ENCODE measurements at places on chromosomes 7 and 10.

- no peak for DNase-seq
These were observed 64.8 kb downstream of the ZNRF2 start for GRCh38 chr7:30349170-30349569.

- DNase-seq: peak; percentile 81
These were observed 10.1 kb upstream of the LAT2 start for GRCh38 chr7:74199551-74200355.

DNA sequence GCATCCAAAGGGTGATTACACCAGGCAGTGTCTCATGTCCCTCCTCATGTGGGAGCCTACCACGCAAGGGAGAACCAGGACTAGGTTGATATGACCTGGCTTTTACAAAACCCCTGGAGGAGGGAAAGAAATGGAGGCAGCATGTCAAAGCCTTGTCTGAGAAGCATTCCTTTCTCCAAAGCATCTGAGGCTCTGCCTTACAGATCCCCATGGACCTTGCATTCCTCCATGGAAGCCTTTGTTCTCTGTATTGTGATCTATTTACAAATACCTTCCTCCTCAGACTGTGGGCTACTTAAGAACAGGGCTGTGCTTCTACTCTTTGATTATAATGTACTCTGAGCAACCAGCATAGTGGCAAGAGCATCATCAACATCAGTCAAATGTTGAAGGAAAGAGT is 197.0 kb downstream of the PLXNA4 start:
- DNase-seq: no peak

DNA sequence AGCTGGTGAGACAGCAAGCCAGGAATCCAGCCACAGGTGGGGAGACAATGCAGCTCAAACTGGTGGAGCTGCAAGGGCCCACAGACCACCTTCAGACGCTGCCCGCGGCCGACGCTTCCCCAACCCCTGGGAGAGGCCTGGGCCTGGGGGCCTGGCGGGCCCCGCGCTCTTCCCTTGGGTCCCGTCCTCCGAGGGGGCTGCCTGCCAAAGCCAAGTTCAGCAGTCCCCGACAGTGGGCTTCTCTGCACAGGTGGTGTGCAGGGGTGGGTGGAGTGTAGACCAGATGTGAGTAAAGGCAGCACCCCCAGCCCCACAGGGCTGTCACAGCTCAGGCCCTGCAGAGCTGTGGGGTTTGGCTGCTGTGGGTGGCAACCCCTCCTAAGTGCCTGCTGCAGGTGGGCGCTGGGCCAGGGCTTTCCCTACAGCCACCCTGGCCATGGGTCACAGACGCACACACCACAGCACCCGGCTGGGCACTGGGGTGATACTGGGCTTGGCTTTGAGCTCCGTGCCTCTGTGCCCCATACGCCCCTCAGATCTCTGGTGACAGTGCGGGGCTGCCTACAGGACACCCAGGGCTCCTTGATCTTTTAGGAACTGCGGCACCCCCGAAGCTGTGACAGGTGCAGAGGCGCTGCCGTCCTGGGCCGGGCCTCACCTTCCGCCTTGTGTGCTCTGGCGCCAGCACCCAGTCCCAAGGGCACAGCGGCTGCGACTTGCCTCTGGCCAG is 20.5 kb downstream of the BNIP3 start:
- no peak for DNase-seq

GRCh38 chr10:101244321-101245050 is 15.2 kb upstream of the LBX1 start:
- DNase-seq: peak; percentile 80

DNA sequence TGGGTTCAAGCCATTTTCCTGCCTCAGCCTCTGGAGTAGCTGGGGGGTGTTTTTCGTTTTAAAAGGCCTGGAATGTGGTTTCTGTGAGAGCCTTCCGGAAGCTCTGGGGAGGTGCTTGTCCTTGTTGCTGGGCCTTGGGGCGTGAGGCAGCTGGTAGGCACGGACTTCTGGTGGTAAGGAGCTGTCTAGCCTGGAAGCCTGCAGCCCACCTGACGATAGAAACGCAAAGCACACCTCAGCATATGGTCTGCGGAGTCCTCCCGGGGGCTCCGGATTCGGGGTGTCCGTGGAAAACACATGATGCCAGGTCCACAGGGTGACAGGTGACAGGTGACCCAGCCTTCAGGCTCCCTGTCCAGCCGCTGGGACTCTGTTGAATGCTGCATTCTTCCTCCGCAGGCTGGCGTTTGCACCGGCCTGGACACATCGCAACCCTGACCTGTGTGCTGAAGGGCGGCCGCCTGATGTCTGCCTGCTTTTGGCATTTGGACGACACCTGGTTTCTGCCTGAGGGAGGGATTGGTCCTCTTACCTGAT is 37.3 kb downstream of the INPP5A start:
- peak; percentile 68 for DNase-seq

DNA sequence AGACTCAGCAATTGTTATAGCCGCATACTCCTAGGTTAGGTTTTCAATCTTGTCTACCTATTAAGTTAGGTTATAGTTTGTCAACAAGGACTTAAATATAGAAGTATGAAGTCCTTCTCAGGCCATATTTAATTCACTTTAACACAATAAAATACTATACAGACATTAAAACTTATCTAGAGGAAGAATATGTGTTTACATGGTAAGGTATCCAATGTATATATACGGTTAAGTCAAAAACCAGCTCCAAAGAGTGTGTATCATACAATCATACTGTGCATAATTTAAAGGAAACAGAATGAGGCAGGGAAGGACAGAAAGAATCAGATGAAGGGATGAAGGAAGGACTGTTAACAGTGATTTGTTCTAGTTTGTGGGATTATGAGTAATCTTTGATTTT is 79.5 kb upstream of the LANCL2 start:
- no peak for DNase-seq

DNA sequence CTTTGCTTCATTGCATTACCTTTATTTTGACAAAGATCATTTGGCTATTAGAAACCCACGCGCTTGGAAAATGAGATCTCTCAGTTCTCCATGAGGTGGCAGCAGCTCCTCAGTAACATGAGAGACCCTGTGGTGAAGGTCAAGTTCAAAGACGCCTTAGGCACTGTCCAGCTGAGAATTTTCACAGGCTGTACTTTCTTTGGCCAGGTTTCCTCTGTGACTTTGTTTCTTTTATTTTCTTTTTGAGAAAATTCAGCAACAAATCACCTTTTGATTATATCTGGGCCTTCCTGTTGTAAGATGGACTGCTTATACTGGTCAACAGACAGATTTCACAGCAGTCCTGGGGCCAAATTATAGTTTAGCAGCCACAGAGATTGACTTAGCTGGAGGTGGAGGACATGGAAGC is 54.5 kb downstream of the RAB18 start:
- DNase-seq: peak; percentile 30

GRCh38 chr7:727104-727805 is at the start of gene PRKAR1B:
PRKAR1B (minus strand) TSS chr7:727281; CDS start chr7:711505, 15,776 bp downstream.
- DNase-seq: no peak

- no peak for DNase-seq
These were observed 39.9 kb downstream of the STRA8 start for GRCh38 chr7:135273581-135273980.

- DNase-seq: peak; percentile 13
These were observed 748.4 kb upstream of the PHF14 start for GRCh38 chr7:10225275-10225674.

GRCh38 chr7:155631155-155631554 is 13.3 kb upstream of the RBM33 start:
- DNase-seq: no peak

- DNase-seq: no peak
These were observed 121.8 kb downstream of the WDR37 start for GRCh38 chr10:1177936-1178335.

- DNase-seq: no peak
These were observed 237.3 kb downstream of the MAD1L1 start for GRCh38 chr7:1995426-1995825.

DNA sequence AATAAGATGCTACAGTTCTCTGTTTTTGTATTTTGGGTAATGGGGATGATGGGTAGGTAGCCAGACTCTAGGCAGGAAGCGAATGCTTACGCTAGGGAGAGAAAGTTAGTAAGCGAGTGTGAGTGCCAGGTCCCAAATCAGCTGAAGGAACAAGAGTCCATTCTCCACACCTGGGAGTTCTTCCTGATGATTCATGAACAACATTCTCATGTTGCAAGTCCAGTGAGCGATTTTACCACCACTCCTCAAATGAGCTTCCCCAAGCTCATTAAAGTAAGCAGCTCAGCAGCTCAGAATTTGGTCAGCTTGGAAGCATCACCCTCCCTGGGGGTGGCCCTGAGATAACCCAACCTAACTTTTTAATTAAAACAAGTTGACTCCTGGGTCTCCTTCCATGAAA is 27.3 kb downstream of the SH3PXD2A start:
- DNase-seq: peak; percentile 68

DNA sequence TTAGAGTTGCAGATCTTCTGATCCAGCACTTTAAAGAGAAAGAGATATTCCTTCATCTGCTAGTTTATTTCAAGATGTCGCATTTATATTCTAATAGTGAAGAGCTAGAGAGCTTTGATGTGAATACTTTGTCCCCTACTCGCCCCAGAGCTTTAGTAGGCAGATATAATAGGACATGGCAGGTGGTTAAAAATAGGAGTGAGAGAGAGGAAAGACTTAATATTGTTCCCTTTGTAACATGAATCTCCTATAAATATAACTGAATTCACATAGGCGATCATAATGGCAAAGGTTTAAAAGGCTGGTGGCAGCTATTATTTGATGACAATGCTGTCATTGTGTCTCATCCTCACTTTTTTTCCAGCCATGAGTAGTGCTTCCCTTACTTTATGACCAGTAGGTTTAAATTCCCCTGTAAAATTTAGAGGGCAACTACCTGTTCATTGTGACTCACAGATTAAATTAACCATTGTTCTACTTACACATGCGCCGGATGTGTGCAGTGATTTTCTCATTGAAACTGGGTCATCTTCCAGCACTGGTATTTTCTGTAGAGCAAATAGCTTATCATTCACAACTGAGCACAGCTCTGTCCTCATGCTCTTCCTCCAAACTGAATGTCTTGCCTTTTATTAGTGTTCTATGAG is 906.7 kb upstream of the CELF2 start:
- DNase-seq: peak; percentile 69

- DNase-seq: no peak
These were observed 1279.1 kb upstream of the SORCS1 start for GRCh38 chr10:108443636-108444035.

DNA sequence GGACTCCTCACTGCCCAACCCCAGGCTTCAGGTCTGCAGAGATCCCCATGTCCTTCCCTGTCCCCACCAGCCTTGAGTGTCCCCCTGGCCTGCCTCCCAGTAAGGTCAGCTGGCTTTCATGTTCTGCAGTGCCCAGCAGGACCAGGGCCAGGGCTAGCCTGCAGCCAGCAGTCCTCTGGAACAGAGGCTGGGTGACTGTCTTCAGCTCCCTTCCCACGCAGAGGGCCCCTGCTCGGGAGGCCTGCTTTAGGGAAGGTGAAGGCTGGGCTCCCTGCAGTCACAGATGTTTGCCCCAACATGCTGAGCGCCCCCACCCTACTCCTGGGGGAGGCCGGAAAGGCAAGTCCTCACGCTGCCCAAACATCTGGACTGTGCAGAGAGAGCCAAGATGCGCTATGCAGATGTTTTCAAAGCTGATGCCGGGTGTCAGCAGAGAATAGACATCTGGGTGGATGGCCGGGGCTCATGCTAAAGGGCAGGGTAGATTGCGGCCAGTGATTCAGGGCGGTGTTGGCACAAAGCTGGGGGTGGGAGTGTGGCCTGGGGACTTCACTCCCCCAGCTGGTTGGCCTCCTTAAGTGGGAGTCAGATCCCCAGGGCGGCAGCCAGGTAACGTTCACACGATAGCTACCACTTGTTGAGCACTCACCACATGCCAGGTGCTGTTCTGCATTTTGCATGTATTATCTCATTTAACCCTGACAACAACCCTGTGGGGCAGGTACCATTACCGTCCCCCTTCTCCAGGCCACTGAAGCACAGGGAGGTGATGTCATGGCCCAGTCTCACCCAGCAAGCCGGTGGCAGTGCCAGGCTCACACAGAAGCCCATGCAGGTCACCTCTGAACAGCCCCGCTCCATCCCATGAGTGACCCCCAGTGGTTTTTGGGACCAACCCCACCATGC is 71.2 kb upstream of the COL13A1 start:
- DNase-seq: no peak

DNA sequence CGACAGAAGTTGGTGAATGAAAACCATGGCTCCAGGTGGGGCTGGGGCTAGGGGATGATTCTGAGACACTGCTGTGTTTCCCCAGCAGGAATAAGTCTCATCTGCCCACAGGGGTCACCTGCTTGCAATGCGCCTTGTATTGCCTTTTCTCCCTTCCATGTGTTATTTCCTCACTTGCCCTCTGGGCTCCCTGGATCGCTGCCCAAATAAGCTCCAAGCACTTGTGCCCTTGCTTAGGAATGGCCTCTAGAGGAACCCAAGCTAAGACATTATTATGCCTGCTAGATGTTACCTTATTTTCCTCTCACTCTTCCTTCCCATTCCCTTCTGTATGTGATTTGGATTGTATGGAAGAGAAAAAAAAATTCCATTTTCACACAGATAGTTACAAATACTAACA is 24.8 kb upstream of the PLPP4 start:
- no peak for DNase-seq

DNA sequence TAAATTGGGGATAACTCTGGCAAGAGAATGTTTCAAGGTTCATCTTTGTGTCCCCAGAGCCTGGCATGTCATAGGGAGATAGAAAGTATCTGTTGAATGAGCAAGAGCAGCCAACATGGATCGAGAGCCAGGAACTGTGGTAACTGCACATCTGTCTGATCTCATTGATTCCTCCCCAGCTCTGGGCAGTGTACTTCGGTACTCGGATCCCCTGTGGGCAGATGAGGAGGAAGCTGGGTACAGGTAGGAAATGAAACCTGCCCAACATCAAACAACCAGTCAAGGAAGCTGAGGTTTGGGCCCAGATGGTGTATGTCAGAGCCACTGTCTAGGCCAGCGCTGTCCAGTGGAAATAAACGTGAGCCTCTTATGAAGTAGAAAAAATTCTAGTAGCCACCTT is 76.4 kb downstream of the GRK5 start:
- DNase-seq: no peak

DNA sequence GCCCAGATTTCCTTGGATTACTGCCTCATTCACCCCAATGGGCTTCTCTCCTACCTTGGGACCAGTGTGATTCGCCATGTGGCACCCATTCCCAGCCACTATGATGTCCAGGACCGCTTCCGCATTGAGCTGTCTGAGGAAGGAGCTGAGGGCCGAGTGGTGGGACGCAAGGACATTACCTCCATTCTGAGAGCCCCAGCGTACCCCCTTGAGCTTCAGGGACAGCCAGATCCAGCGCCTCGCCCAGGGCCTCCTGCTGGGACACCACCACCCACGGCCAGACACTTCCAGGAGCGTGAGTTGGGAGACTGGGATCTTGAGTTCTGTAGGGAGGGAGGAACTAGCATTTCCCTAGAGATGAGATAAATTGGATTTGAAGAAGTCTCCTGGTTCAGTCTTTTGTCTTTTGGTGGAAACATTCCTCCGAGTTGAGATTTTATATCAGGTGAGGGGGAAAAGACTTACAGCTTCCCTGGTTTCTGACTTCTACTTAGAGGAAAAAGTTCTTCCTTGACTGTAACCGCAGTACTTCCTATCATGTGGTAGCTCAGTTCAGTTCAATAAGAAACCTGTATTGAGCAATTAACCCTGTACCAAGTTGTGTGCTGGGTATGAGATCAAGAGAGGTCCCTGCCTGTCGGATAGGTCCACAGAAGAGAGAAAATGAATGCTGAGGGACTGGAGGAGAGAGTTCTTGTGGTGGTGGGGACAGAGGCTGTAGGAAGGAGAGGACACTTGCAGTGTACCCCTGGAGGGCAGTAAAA is 1.3 kb downstream of the MOSPD3 start:
- no peak for DNase-seq

- no peak for DNase-seq
These were observed 176.1 kb upstream of the CDC14C start for GRCh38 chr7:48748081-48748833.

Measured in HT1080 (cell line).